ENCODE measurements at places on chromosomes 7 and 10.

GRCh38 chr7:29077176-29077575, 69.2 kb downstream of the CPVL start:
- DNase-seq, result no peak

DNA sequence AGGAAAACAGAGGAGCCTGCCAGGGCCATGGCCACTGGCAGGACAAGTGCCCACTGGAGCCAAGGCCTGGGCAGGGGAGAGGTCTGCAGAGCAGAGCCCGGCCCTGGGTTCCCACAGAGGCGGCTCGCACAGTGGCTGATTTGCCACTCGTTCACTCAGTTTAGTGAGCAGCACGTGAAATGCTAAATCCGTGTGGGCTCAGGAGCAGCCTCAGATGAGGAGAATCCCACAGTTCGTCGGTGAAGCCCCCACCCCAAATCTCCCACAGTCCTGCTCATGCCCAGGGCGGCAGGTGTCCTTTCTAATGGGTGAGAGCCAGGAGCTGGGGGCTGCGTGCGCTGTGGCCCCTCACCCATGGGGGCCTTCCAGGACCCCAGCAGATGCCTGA, 107.7 kb upstream of the FAM20C start:
- DNase-seq, result no peak

DNA sequence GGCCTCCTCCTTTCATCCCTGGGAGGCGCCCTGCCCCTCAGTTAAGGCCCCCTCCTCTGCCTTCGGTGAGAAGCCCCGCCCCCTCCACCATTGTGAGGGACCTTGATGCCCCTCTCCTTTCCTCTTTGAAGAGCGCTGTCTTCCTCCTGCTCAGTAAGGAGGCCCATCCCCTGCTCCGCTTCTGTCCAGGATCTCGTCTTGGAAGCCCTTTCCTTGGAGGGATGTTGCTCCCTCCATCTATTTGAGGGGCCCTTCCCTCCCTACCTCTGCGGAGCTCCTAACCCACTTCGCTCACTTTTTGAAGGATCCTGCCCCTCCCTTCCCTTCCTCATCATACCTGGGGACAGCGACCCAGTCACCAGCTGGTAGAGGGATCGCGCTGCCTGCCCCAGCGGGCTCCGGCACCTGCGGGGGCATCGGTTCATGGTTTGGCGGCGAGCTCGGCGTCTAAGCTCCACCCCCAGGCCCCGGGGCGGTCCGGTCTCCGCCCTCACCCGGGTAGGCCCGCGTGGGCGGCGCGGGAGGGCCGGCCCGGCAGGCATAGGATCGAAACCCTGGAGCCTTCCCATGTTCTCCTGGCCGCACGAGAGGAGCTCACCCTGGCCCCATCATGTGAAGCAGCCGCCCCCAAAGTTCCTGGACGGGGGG, 4.1 kb downstream of the KCNIP2 start:
- peak; percentile 81 for DNase-seq

GRCh38 chr7:2435146-2435545, 31.7 kb downstream of the CHST12 start:
- DNase-seq, result no peak

All from iPS-NIHi11 (cell line).